Urinary bladder (tissue), 4 donors: ENCODE measurements at places on chromosomes 1 and 21. TPM values are rescaled to one million over a fixed set of nuclear protein-coding genes. Genes with fewer than 3 reads are reported as not detected.
A peak's percentile ranks its signal among the peaks of the same experiment; 100 is the strongest.

The FMOD gene
- total RNA-seq, result 68.4 TPM

The UBL4B gene
- total RNA-seq, result not detected

GRCh38 chr1:39940253-39940652 is 14.7 kb upstream of the MFSD2A start:
- no peak for DNase-seq

- DNase-seq, result no peak
Observed at GRCh38 chr1:182002570-182002969, 58.9 kb downstream of the ZNF648 start.

GRCh38 chr21:31326522-31327242 is 17.4 kb downstream of the TIAM1 start:
- DNase-seq, result no peak

The LRRIQ3 gene
- 2.0 TPM for total RNA-seq

DNA sequence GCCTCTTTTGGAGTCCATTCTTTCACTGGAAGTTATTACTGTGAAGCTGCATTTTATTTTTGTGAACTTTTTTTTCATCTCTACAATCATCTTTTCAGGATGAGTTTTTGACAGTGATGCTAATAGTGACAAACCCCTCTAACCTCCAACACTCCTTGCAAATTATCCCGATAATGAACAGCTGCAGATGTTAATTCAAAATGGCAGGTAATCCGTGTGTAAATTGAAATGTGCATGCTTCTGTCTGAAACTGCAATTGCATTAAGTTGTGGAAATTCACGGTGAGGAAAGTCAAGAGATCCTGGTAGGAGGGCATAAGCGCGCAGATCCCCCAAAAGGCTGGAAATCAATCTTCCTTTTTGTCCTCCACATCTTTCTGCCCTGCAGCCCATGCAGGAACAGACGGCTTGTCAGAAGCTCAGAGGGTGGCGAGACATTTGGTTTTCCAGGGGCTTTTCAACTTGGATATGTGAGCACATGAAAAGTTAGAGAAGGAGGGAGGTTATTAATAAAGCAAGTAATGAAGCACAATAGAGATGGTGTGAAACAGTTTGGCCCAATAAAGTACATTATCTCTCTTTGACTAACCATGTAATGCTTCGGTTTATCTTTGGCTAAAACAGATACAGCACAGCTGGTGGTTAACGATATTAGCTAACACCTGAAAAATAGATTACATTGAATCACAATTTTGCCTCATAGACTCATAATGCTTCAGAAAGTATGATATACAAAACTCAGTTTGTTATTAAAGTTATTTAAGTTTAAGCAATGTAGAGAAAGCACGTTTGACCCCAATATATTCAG is 143.5 kb upstream of the COA6 start:
- no peak for DNase-seq

DNA sequence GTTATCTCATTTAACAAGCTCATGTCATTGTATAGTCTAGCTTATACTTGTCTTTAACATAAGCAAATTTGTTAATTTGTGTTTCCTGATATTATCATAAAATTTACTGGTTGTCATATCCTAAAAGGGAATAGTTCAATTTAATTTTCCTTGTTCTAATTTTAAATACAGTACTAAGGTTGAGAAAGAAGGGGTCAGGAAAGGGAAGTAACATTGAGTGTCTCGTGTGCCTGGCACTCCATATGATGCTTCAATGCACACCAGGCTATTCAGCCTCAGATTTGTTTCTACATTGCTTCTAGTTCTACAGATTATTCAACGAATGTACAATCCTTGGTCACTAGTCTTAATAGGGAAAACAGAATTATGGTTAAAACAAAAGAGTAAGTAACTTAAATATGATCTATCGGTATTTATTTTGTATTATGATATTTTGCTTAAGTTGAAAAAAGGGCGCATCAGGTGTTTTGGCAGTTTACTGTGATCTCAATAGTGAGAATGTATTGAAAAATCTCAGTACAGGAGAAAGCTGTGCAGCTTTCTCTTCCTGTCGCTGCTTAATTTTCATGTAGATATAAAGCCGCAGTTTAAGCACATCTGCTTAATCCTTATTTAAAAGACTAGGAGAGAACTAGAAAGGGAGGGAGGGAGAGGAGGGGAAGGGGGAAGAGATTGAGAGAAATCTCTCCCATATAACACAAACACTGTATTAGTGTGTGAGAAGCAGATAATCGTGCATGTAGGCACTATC is 13.0 kb downstream of the PTPRC start:
- no peak for DNase-seq

The IGSF21 gene
- 1.1 TPM for total RNA-seq

The PLA2G2E gene
- not detected for total RNA-seq

- DNase-seq, result no peak
Observed at GRCh38 chr1:219227360-219228057, 53.8 kb downstream of the LYPLAL1 start.

- DNase-seq, result no peak
Observed at GRCh38 chr1:54499360-54500106, 48.5 kb upstream of the ACOT11 start.

The LEMD1 gene
- total RNA-seq, result not detected

GRCh38 chr1:11335417-11336056 is 62.5 kb downstream of the UBIAD1 start:
- DNase-seq, result no peak

The DNM3 gene
- 11.7 TPM for total RNA-seq

DNA sequence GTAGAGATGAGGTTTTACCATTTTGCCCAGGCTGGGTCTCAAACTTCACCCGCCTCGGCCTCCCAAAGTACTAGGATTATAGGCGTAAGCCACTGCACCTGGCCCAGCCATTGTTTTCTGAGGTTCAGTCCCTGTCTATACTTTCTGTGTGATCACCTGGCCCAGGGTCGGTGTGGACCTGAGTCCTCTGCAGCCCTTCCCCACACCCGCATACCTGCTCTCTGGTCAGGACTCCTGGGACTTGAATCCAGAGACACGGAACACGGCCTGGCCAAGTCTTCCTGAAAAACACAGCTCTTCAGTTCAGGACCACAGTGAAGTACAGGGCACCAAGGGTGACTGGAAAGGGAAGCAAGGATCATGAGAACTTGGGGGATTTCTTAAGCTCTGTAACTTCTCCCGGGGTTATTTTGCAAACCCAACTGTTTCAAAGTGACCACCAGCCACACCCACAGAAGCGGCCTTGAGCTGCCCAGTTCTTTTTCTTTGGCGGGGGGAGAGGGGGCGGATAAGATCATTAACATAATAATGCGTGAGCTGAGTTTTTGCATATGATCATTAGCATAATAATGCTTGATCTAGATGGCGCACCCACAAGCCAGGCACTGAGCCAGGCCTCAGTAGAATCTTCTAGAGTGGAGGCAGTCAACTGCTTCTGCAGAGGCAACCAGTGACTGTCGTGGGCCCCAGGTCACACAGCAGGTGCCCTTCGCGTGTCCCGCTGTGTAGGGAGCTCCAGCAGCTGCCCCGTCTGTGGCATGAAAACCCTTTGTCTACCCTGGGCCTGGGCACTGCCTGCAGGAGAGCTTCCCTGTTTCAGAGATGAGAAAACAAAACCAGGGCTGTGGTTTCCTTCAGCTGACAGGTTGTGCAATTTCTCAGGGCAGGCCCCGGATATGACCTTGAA is 1.7 kb upstream of the NADK start:
- DNase-seq, result no peak

- DNase-seq, result no peak
Observed at GRCh38 chr1:147292631-147293251, 50.3 kb downstream of the CHD1L start.

The KDF1 gene
- 2.3 TPM for total RNA-seq

- DNase-seq, result no peak
Observed at GRCh38 chr1:234505769-234506102, 26.8 kb upstream of the TARBP1 start.

- no peak for DNase-seq
Observed at GRCh38 chr1:88169139-88169538, 514.9 kb upstream of the PKN2 start.

DNA sequence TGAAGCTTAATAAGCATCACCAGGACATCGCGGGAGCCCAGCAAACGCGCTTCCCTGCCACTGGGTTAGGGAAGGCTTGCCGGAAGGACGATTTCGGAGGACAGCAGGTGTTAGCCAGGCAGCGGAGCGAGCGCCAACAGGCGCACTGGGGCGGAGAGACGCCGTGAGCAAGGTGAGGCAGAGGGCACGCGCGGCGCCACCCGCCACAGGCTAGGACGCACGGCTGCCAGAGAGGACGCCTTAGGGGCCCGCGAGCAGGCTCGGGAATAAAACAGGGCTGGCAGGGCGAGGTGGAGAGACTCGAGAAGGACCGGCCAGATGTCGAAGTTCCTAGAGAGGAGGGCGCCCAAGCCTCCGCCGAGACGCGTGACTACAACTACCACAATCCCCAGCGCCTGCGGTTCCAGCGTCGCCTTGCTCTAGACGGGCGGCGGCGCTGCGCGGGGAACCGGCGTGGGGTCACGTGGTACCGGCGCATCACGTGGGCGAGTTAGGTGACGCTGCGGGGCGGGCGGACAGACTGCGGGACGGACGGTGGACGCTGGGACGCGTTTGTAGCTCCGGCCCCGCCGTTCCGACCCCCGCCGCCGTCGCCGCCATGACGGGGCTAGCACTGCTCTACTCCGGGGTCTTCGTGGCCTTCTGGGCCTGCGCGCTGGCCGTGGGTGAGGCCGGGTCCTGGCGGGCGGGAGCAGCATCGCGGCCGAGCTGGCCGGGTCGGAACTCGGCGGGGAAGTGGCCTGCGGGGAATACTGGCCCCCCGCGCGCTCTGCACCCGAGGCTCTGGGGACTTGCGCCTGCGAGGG is at the start of gene ATP6V0B:
TSS of gene ATP6V0B (plus strand) at position 518 of the 806 bp plus-strand sequence. CDS start at position 599, 81 bp downstream.
- peak; percentile 82 for DNase-seq

The HFM1 gene
- total RNA-seq, result 27.5 TPM

The CNKSR1 gene
- total RNA-seq, result 5.3 TPM

DNA sequence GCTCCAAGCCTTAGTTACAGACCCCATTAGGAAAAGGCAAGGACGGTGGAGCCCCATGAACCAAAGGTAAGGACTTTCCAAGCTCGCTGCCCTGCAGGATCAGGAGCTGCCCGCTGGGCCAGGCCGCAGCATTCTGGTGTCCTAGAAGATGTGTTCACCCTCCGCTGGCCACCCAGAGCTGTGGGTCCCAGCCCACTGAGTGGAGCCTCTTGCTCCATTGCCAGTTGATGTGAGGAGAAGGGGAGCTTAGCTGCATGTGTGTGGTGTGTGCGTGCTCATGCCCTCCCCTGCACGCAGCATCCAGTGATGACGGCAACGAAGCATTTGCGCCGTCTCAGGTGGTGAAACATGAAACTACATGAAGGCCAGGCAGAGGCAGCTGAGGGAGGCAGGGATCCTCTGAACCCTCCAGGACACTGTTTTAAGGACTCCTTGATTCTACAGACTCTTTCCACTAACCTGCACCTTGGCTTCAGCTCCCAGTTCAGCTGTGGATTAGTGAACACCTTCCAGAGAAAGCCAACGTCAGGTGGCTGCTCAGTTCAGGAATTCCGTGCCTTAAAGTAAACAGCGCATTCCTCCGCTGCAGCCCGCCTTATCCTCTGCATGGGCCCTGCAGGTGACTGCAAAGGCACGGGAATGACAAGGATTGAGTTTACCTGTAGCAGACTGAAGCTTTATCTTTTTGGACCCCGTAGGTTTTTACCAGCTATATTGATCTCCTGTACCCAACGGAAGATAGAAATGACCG is 48.7 kb downstream of the SMYD2 start:
- no peak for DNase-seq
